Frontal cortex (tissue), 4 donors: ENCODE measurements at places on chromosomes 12 and 14.

DNA sequence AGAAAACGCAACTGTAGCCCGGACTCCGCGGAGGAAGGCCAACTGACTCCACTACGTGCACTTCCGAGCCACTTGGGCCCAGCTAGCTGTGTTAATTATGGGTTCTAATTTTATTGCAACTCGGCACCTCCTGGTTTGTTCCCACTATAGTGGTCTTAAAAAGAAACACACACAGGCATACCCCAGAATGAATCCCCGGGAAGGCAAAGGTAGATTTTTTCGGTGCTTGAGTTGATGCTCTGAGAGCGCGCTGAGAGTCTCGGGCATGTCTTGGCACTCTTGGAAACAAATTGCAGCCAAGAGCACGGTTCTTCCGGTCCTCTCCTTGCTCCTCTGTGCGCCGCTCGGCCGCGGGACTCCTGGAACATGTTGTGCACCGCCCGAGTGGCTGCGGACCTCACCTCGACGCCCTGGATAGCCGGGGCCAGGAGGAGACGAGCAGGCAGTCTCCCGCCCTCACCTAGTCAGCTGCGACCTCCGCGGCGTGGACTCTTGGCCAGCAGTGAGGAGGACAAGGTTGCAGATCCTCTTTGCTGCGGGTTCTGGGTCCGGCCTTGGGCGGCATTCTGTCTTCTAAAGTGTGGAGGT is 6.8 kb upstream of the PAX9 start:
- DNase-seq, result no peak

GRCh38 chr14:60658909-60659585 is 9.8 kb upstream of the SIX1 start:
- no peak for DNase-seq

DNA sequence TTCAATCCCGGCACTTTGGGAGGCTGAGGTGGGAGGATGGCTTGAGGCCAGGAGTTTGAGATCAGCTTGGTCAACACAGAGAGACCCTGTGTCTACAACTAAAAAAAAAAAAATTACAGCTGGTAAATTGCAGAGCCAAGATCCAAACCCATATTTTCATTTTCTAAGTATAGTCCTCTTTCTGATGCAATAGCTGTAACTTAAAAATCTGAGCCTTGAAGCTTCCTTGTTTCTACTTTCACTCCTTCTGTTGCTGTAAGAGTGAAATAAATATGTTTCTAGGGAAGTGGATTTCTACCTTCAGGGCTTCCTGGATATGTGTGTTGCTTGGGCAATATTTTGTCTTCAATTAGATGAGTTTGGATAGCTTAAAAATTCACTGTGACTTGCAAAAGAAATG is 42.0 kb upstream of the PRICKLE1 start:
- no peak for DNase-seq

GRCh38 chr12:7959701-7960121 is 23.7 kb upstream of the SLC2A3 start:
- DNase-seq, result no peak

GRCh38 chr12:113151655-113152054 is 2.1 kb downstream of the CFAP73 start:
- DNase-seq, result no peak
